ENCODE measurements at places on chromosomes 2 and 18.

GRCh38 chr2:206028101-206028500 lies 57.9 kb downstream of the INO80D start:
- no peak for DNase-seq

DNA sequence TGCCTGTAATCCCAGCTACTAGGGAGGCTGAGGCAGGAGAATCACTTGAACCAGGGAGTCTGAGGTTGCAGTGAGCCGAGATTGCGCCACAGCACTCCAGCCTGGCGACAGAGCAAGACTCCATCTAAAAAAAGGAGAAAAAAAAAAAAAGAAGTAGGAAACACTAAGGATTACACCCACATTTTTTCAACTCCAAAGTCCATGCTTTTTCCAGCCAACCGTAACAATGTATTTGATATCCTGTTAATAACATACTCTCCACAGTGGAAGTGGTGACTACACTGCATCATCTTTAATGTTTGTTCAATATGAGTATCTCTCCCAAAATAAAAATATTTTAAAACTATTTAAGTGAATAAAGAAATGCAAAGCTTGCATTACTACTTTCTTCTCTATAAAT lies 481.6 kb upstream of the ACVR2A start:
- DNase-seq = no peak

DNA sequence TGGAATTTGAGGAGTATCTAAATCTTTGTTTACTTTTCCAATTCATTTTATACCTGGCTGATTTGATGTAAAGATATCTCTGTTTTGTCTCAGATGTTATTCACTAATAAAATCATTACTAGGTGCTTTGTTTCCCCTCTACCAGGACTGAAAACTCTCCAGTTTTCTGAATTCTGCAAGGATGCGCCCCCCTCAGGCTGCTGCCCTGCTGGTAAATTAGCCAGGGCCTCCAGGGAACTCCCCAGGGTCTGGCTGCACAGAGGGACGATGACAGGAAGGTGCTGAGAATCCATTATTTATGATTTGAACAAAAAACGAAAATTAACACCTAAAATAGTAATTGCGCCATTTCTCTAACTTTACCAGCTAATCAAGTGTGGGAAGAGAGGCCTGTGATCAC lies 541.2 kb upstream of the POU3F3 start:
- DNase-seq = no peak

DNA sequence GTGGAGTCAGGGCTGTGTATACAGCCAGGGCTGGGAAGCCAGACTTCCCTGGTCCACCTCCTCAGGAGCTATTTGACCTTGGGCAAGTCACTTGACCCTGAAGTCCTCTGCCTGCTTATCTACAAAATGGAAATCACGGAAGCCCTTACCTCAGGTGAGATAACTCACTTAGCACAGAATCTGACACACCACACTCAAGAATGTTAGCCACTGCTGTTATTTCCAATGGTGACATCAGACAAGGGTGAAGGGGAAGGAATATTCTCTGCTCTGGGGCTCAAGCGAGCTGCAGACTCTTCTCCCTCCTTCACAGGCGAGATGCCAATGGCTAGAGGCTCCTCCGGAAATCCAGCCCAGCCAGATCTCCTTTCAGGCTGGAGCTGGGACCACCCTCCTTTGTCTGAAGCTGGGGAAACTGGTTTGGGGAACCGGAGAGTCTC lies 189.6 kb downstream of the HAUS1 start:
- DNase-seq = no peak

DNA sequence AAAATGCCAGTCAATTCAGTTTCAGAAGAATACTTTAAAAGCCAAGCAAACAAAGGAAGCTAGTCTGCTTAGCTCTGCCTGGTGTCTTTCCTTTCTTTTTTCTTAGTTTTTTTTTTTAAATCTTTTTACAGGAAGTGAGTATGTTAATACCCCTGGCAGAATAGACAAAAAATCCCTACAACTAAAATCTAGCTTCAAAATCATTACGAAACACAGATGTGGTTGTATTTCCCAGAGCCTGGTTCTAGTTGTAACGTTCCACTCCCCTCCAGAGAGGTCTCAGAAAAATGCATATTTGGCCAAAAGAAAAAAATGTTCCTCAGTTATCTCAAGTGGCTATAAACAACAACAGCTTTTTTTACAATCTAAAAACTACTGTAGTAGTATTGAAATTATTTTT lies 202.1 kb upstream of the RND3 start:
- no peak for DNase-seq

- no peak for DNase-seq
Observed at GRCh38 chr2:42775186-42775585, 11.3 kb upstream of the OXER1 start.

- DNase-seq = no peak
Observed at GRCh38 chr2:133326652-133327397, 241.4 kb downstream of the NCKAP5 start.

- DNase-seq = no peak
Observed at GRCh38 chr2:173997269-173997668, 32.1 kb upstream of the SP3 start.

GRCh38 chr18:23243178-23243577 lies 107.9 kb downstream of the CABLES1 start:
- DNase-seq = peak; percentile 33

GRCh38 chr2:199307461-199307860 lies 150.3 kb downstream of the SATB2 start:
- peak; percentile 13 for DNase-seq

GRCh38 chr2:142687509-142687908 lies 190.0 kb upstream of the KYNU start:
- no peak for DNase-seq

GRCh38 chr18:32879497-32879896 lies 106.7 kb upstream of the KLHL14 start:
- DNase-seq = no peak

DNA sequence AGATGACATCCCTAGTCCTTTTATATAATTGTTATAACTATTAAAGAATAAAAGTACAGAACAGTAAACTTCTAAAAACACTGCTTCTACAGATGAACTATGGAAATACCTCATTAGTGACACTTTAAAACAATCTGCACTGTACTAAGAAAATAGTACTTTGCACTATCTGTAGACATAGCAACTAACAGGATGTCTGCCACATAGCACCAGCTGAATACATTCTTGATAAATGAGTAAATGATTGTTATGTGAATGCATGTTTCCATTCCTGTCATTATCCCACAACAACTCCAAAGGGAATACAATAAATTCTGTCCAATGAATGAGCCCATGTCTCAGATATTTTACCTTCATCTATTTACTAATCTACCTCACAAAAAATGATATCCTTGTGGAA lies 115.3 kb upstream of the SLC35G4 start:
- no peak for DNase-seq

DNA sequence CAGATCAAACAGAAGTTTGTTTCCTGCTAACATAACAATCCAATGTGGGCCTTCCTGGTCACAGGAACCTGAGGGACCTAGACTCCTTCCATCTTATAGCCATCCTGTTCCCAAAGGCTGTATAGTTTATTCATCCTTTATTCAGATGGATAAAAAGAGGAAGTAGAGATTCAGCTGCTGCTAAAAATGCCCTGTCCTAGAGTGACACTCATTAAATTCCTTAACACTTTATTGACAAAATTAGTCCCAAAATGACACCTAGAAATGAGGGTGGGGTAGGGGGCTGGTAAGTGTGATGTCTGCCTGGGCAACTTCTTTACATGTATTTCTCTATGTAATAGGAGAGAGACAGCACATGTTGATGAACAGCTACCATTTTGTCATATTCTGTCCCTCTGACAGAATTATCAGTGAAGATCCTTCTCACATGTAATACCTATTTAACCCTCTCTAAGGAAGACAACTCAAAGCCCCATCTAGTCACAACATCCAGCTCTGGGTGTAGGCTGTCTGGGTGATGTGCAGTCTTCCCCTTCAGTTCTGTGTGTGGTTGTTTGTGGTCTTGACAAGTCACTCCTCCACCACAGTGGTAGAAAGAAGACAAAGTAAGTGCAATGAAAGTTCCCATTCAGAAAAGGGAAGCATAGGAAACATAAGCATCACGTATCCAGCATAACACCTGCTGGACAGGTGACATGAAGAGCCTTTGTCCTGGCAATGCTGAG lies 253.9 kb upstream of the CNTNAP5 start:
- DNase-seq = no peak

DNA sequence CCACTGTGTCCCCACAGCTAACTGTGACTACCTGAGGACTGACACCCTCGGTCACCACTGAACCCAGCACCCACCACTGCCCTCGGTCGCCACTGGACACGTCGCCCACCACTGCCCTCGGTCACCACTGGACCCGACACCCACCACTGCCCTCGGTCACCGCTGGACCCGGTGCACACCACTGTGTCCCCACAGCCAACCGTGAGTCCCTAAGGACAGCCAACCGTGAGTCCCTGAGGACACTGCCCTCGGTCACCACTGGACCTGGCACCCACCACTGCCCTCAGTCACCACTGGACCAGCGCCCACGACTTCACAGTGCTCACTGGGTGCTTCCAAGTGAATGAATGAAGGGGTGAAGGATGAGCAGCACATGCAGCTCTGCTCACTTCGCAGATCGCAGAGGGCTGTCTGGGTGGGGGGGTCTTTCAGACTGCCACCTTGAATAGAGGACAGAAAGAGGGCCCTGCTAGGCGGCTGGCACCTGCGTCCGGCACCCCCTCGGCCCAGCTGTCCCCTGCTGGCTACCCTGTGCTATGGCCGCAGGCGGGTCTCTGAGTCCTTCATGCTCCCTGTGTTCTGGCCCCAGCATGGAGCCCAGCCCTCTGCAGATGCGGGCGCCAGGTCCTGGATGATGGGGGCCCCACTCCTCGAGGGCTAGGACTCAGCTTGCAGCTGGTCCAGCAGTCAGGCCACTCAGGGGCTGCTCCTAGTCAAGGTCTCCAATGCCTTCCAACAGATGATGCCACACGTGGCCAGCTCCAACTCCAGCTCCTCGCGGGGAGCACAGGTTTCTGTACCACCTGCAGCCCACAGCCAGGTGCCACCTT lies 51.4 kb upstream of the GPC1 start:
- no peak for DNase-seq

GRCh38 chr2:234887195-234887594 lies 64.6 kb upstream of the SH3BP4 start:
- DNase-seq = no peak

DNA sequence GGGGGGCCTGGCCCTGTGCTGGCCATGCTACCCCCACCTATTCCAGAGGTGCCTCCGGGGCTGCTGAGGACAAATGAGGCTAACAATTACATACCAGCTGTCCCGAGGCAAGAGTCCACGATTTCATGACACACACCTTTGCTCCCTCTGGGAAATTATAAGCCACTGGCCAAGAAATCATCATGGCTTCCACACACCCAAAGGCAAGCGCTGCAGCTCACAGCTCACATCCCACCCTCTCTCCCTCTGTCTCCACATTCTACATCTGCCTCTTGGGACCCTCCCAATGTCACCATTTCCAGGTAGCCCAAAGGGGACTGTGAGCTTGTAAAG lies 134.4 kb downstream of the HDAC4 start:
- no peak for DNase-seq

GRCh38 chr2:172200495-172201085 lies 97.9 kb upstream of the DLX2 start:
- no peak for DNase-seq

DNA sequence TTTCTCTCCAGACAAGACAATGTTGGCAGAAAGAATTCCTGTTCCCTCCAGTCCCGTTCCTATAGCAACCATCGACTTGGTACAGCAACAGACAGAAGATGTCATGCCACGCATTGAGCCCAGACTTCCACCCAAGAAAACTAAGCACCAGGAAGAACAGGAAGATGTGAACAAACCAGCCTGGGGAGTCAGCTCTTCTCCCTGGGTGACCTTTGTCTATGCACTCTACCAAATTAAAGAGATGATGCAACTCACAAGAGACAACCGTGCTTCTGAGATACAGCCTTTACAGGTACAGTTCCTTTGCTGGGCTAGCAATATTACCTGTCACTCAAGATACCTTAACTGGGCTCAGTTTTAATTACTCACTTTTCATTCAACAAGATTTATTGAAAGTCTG lies 37.1 kb downstream of the NEMP2 start:
- no peak for DNase-seq

Measured in NCI-H1092 treated with DMSO at 0.1 percent for 48 hours (cell line).